Ureter (tissue), 1 donor: ENCODE measurements at places on chromosomes 4 and X. TPM values are rescaled to one million over a fixed set of nuclear protein-coding genes. Genes with fewer than 3 reads are reported as not detected.

EDNRA gene
- total RNA-seq, result 15.4 TPM

DNA sequence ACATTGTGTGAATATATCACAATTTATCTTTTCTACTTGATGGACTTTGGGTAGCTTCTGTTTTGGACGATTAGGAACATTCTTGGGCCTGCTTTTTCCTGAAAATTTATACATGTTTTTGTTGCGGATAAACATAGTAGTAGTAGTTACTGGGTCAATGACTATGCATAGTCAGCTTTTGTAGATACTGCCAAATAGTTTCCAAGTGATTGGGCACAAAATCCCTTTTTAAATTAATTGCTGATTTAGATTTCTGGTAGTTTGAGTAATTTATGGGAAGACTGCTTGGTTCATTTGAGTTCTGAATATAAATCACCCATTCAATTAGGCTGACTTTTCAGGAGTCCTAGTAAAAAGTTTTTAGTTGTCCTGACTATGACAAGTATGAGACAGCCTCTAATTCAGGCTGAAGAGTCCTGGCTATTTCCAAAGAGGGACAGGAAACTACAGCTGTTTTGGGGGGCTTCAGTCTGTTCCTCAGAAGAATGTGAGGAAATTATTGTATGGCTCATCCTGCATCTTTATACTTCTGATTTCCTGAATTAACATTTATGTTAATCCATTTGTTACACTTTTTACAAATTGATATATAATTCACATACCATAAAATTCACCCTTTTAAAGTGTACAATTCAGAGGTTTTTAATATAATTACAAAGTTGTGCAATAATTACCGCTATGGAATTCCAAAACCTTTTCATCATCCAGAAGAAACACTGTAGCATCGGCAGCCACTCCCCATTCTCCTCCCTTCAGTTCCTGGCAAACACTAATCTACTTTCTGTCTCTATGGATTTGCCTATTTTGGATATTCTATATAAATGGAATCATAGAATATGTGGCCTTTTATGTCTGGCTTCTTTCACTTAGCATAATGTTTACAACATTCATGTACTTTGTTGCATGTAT, 14.2 kb downstream of the LRP2BP start:
- no peak for DNase-seq

GRCh38 chrX:112997991-112998390, 157.4 kb upstream of the AMOT start:
- no peak for DNase-seq

USP11 gene
- total RNA-seq, result 108 TPM

NOX1 gene
- total RNA-seq, result 0.78 TPM

DNA sequence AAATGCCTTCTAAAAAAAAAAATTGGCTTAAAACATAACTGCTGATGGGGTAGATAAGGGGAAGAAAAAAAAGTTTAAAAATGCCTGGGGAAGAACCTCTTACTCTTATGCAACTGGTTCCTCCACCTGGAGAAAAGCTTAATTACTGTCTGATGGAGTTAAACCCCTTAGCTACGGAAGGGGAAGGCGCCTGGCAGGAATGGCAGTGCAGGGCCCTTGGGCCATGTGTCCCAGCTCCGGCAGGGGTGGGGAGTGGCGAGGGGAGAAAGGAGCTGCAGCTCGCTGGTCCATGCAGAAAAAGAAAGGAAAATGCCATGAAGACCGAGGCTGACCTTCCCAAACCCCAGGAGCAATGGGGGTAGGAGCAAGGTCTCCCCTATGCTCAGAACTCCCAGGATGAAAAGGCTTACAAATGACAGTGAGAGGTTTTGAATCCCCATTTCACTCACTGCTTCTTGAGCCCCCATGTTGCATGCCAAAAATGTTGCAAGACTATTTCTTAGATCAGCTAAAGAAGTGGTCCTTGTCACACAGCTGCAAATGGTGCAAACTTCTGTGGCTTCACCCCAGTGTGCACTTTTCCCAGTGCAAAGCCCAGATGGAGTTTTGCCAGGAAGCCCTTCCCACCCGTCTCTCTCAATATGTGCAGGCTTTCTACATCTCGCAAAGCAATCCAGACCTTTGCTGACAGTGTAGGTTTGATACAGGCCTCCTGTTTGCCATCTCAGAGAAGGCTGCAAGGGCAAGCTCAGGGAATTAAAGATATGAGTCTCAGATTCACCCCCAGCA, 204.8 kb upstream of the CT83 start:
- DNase-seq, result no peak

- no peak for DNase-seq
Measured at GRCh38 chr4:142909908-142910307, 63.8 kb upstream of the INPP4B start.

- DNase-seq, result no peak
Measured at GRCh38 chr4:89598602-89599001, 238.4 kb downstream of the SNCA start.

GRCh38 chrX:70087857-70088630, 25.8 kb downstream of the OTUD6A start:
- DNase-seq, result no peak

- no peak for DNase-seq
Measured at GRCh38 chrX:1380672-1381233, 11.2 kb downstream of the SLC25A6 start.

UNC5C gene
- 6.2 TPM for total RNA-seq

TMEM31 gene
- not detected for total RNA-seq

DNA sequence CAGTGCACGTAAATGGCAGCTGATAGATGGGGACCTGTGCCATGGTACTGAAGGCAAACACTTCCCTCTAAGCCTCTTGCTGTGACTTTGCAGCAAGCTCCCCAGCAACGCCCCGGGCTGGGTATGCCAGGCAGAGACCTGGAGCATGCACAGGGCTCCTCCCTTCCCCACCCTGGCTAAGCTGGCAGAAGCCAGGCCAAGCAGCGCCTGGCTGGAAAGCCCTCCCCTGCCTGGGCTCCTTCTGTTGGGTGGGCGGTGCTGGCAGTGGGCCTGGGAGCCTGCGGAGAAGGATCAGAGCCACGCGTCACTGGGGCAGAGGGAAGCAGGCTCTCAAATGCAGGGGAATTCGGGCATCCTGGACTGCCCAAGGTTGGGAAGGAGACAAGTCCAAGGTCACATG, 3.6 kb downstream of the ATP2B3 start:
- peak; percentile 58 for DNase-seq

GRCh38 chr4:62274782-62275181, 1074.7 kb downstream of the ADGRL3 start:
- no peak for DNase-seq

NDP gene
- total RNA-seq, result 0.78 TPM

CSN1S1 gene
- not detected for total RNA-seq

- no peak for DNase-seq
Measured at GRCh38 chr4:153257151-153257620, 52.9 kb downstream of the TRIM2 start.

DNA sequence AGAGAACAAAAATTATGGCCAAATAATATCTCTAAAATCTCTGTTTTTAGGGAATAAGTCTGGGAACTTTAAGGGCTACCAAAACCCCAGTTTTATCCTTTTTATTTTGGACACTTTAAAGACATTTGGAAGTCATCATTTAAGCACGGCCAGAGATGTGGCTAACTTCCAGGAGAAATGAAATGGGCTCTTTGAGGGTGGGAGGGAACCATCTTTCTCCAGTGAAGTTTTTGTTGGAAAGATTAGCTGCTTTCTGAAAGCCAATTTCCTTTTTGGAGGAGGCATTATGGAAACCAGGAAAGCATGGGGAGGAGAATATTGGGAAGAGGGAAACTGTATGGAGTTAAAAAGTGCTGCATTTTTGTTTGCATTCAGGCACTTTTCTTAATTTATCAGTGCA, 4.8 kb downstream of the VSIG1 start:
- no peak for DNase-seq

C4orf36 gene
- 2.1 TPM for total RNA-seq

DNA sequence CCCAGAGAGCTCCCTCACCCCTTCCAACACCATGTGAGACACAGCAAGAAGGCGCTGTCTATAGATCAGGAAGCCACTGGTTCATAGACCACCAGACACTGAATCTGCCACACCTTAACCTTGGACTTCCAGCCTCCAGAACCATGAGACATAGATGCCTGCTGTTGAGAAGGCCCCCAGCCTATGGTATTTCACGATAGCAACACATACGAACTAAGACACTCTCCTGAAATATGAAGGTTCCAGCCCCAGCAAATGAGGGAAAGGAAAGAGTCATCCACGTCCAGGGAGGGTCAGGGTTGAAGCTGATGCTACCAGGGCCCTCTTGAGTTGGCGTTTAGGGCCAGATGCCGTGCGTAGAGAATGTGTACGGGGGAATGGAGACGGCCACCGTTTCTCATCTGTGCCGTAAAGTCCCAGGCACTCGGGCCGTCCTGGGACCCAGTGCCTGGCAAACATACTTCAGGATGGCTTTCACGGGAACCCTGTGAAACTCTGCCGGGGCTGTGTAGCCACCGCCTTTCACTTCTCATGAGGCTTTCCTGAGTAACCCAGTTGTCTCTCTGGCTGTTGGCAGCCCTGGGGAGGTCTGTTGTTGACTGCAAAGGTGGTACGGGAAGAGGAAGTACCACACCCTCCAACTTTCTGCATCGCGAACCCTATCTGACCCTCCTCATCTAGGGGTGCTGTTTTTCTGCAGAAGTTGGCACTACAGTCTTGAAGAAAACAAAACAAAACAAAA, 17.7 kb upstream of the P2RY8 start:
- peak; percentile 31 for DNase-seq

DNA sequence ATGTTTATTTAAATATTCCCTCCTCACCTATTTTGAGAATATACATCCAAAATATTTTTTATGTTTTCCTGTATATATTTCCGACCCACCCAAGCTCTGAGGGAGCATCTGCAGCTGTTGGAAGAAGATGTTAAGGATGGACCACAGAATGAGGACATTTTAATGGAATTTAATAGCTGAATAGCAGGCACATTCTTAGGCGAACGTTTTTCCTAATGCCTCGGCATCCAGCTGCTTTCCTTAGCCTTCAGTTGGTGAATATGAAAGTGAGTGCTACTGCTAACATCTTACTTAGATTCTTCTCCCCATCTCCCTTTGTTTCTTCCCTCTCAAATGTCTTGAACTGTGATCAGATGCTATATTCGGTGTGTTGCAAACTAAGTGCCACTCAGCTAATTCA, 158.0 kb upstream of the CTSO start:
- DNase-seq, result no peak

DNA sequence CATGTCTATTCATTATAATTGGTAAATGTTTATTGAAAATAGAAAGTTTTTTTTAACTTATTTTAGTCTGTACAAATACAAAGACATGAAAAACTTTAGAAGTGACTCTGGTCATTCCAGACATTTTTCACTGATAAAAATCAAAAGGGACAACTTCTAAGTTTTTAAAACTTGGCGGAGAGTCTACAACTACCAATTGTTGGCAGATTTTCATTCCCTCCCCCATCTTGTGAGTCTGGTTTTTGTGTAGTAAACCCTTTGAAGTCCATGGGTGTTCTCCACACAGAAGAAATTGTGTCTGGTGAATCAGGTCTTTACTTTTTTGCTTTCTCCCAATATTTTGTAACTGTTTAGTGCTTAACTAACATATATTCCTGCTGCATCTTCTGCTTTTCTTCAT, 336.5 kb downstream of the PDGFC start:
- DNase-seq, result no peak

- no peak for DNase-seq
Measured at GRCh38 chr4:121076416-121076815, 4.1 kb upstream of the NDNF start.

DSPP gene
- total RNA-seq, result not detected

DNA sequence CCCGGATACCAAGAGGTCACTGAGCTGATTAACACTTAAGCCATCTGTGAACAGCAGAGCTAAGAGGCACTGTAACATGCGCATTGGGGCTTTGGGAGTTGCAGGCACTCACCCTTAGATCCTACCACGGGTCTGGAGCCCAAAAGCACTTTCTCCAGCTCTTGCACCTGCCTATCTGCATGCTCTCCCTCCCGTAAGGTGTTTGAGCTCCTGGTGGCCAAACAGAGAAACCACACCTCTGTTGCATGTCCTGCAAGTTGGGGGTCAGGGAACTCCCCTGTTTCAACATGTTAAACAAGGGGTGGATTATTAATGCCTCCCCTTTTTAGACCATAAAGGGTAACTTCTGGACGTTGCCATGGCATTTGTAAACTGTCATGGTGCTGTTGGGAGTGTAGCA, 49.8 kb downstream of the GYPA start:
- no peak for DNase-seq

- no peak for DNase-seq
Measured at GRCh38 chrX:104566681-104567501, 892 bp downstream of the IL1RAPL2 start.

- no peak for DNase-seq
Measured at GRCh38 chr4:111362941-111363361, 740.1 kb upstream of the PITX2 start.

DNA sequence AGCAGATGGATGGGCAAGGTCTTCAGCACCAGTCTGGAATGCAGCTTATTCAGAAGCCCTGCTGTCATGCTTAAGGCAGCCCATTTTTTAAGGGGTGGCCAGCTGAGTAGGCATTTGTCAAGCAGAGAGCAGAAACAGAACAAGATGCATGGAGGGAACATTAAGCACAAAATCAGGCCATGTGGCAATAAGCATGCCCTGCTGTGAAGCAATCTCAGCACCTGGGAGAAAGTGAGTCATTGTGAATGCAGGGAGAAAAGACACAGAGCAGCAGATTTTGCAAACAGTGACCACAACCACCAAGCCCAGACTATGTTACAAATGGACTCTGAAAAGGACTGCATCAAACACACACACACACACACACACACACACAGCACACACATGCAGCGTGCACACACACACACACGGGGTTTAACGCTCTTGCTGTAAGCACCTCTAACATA, 94.1 kb upstream of the GALNT7 start:
- peak; percentile 52 for DNase-seq

CT47B1 gene
- not detected for total RNA-seq

- no peak for DNase-seq
Measured at GRCh38 chr4:35102066-35102465, 1142.2 kb downstream of the ARAP2 start.
